BJ (cell line): ENCODE measurements at places on chromosomes 7 and 10. TPM values are rescaled to one million over a fixed set of nuclear protein-coding genes. Genes with fewer than 3 reads are reported as not detected.
A peak's percentile ranks its signal among the peaks of the same experiment; 100 is the strongest.

Gene PAPOLB
- polyA plus RNA-seq = 0.01 and 0.02 TPM in 2 replicates

Gene SORCS1
- polyA plus RNA-seq = 0.01 and 0.07 TPM in 2 replicates

Gene BPGM
- polyA plus RNA-seq = 14.1 and 25.0 TPM in 2 replicates

Gene GRM3
- not detected in 2 replicates for polyA plus RNA-seq

Gene PIK3AP1
- polyA plus RNA-seq = 0.04 and 0.06 TPM in 2 replicates

Gene C10orf105
- 0.69 and 1.1 TPM in 2 replicates for polyA plus RNA-seq

Gene CCDC3
- 0.02 TPM in 1 of 2 replicates, not detected in the other for polyA plus RNA-seq

Gene KLF14
- not detected in 2 replicates for polyA plus RNA-seq

Gene NUTM2D
- polyA plus RNA-seq = 2.1 and 2.8 TPM in 2 replicates

Gene OLAH
- 0.15 and 0.29 TPM in 2 replicates for polyA plus RNA-seq

Gene CTAGE8
- polyA plus RNA-seq = 0.21 and 0.54 TPM in 2 replicates

DNA sequence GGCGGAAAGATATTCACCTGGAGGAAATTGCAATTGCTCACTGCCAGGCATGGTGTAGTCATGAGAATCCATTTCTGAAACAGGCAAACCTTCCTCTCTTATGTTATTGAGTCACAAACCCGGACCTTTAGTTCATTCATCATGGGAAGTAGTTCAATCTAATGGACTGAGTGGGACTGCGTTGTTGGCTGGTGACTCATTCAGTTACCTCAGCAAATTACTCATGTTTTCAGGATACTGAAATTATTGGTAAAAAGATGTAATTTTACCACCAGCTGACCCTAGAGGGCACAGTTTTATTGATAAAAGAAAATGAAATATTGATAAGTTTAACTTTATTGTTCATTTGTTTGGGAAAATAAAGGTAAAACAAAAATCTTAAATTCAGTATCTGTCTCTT is 1194.4 kb upstream of the SORCS1 start:
- DNase-seq = peak; percentile 61

GRCh38 chr10:112583236-112583939 is 136.4 kb downstream of the VTI1A start:
- no peak for DNase-seq

DNA sequence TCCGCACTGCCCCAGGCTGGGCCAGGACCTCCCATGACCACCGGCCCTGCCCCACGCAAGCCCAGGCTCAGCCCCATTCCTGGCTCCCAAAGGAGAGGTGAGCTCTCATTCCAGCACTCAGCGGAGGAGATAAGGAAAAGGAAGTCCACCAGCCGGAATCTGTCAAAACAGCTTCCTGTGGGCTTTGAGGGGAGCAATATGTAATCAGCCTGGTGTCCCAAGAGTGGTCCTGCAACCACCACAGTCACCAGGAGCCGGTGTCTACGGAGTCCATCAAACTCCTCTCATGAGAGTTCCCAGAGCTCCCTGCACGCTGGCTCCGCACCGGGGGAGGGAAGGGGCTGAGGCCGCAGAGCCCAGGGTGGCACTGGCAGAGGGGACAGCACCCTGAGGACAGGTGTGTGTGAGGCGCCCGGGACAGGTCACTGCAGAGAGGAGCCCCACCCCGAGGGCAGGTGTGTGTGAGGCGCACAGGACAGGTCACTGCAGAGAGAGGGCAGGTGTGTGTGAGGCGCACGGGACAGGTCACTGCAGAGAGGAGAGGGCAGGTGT is 57.9 kb downstream of the STK32C start:
- DNase-seq = no peak

DNA sequence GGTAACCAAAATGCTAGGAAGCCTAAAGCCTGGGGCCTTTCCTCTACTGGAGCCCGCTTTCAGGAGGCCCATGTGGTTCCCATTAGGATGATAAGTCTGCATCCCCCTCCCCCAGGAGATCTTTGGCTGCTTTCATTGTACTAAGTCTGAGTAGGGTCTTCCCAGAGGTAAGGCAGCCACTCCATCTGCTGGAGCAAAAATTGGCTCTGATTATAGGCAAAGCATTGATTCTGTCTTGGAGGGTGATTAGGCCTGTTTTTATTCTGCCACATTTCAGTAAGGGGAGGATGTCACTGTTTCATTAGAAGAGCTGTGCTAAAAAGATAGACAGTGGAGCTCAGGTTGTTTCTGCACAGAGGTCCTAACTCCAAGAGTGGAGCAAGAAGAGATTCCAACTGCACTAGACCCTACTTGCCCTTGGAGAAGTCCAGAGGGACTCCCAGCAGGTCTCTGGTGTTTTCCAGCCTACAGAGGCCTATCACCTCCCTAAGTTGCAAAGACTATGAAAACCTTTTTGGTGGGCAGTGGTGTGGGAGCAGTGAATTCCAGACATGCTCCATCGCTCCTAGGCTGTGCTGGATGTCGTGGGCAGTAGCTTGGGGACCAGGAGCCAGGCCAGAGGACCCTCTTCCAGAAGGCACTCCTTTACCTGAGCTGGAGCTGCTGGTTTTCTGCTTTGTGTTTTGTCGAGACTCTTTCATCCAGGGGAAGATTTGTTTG is 7.1 kb upstream of the HOXA2 start:
- DNase-seq = no peak

DNA sequence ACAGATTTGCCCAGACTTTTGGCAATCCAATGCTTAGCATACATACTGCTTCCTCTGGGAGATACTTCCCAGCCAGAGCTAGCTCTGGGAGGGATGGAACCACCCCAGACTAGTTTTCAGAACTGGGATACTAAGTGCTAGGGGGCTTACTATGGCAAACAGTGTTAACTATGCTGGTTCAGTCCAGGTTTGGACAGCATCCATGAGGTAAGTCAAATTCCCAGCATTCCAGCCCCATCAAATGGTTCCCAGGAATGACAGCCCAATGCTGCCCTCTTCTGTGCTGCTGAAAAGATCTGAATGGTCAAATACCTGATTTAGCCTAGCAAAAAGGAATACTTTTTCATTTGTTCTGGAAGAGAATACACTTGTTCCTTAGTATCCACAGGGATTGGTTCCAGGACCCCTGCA is 141.7 kb upstream of the CCDC6 start:
- DNase-seq = no peak

GRCh38 chr7:121634356-121634755 is 238.2 kb upstream of the FAM3C start:
- no peak for DNase-seq

DNA sequence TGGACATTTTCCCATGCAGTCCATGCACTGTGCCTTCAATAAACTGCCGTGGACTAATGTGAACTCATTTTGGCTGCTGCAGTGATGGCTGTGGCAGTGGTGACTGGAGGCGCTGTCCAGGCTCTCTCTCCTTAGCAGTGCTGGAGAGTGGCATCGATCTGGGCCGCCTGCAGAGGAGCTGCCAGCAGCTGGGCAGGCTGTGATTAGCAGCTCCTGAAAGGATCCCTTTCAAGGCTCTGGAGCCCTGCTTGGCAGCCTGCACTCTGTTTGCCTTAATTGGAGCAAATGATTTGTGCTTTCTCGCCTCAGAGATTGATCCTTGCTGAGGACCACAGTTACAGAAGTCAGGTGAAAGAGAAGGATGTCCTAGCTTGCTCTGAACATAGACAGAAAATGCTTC is 130.1 kb upstream of the VWC2 start:
- DNase-seq = no peak

DNA sequence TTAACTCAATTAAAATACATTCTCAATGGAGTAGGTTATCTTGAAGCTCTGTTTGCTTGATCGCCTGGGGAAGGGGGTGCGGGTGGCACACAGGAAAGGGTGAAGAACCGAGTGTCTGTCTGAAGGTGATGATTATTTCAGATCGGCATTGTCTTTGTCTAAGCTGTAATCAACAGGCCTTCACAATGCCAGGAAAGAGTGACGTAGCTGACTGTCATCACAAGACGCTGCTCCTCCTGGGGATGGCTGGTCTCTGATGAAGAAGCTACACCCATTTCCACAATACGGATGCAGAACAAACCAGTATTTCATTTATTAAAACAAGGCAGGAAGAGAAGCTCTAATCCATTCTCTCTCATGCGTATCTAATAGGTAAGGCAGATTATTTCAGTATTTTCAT is 19.4 kb downstream of the JCAD start:
- no peak for DNase-seq

DNA sequence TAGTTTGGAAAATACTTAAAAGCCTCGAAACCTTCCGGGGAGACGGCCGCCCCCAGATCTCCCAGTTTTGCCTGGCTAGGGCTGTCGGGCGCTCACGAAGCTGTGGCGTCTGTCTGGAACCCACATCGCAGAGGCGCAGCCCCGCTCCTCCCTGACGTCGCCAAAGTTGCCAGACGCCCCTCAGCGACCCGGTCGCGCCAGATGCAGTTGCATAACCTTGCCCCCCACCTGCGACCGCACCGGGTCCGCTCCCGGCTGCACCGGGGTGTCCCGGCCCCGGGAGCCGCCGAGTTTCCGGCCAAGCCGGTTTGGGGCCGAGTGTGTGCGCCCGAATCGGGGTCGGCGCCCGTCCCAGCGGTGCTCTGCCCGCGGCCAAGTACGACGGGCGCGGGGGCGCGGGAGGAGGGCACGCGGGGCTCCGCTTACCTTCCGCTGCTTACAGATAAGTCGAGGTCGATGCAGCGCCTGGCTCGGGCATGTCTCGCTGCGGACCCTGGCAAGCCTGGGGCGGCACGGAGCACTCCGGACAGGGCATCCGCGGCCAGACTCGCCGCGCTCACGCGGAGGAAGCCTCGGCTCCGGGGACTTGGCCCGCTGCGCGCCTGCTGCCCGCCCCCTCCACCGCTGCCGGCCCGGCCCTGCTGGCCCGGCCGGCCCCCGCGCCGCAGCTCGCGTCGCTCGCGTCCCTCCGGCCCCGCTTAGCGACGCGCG is 665 bp downstream of the INSYN2A start:
- DNase-seq = no peak

GRCh38 chr10:11194859-11195586 is 177.4 kb downstream of the CELF2 start:
- DNase-seq = no peak

DNA sequence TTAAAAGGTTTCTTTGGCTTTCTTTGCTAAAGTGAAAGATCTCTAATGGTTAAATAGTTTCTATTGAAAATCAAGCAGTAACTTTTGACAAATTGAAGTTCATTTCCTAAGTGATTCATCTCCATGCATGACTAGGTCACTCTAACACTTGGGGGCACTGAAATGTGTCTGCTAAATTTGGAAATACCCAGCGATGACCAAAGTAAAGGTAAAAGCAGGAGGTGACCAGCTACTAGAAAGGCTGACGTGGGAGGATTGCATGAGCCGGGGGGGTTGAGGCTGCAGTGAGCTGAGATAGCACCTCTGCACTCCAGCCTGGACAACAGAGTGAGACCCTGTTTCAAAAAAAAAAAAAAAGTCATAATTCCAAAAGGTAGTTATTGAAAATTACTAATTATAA is 111.8 kb upstream of the GPR141 start:
- DNase-seq = no peak

- no peak for DNase-seq
Measured at GRCh38 chr7:133139350-133139749, 57.5 kb upstream of the CHCHD3 start.

DNA sequence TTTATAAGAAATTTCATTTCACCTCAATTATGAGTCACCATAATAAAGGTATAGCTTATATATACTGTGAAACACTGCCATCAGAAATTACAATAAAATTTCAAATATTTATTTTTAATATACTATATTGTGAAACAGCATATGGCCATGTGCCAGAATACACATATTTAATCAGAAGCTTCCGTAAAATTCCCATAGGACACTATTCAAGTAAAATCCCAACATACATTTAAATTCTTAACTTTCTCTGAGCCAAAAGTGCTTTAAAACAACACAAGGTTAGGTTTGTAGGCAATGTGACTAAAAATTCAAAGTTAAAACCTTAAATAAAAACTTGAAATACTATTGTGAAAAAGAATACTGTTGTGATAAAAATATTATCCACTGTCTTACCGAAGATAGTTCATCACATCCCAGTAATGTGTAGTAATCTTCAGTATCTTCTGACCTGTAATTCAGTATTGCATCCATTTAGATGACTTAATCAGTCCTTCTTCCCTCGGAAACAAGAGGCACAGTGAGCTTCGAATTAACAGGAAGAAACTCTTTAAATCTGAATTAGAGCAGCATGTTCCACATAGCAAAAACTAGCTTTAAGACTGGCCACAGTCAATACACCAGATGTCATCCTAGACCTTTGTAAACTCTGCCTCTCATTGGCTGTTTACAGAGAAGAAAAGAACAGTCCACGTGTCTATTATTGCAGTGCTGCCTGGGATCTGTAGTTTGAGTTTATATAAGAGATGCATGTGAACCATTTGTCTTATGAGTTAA is at the start of gene DNAJC12:
Gene DNAJC12, minus strand, starts transcription at position 648 of the 774 bp plus-strand sequence. Its CDS starts 177 bp downstream, at position 471.
- no peak for DNase-seq

- DNase-seq = no peak
Measured at GRCh38 chr7:28575241-28575643, 162.9 kb downstream of the CREB5 start.

GRCh38 chr10:127715249-127715648 is 21.7 kb upstream of the FOXI2 start:
- DNase-seq = no peak

DNA sequence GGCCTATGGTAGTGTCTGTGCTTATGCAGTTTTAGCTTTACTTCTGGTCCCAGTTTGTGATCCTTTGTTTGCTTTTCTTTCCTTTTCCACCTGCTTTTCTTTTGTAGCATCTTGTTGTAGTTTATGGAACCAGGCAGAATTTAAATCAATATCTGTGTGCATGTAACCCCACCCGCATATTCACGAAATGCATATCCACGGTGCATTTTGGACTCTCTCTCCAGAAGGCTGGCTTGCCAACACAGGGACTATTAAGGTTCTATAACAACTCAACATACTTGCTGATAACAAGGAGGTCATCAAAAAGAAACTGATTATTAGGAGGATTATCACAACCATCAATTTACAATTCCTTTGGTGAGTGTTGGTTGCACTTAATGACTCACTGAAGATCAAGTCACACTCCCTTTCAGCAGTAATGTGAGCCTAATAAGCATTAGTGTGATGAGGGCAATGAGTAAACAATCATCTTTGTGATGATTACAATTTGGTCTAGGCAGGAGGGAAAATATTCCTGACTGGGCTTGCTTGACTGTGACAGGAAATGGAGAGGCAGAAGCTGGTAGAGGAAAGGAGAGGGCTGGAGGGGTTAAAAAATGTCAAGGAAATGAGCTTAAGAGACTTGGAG is 378.6 kb downstream of the REEP3 start:
- no peak for DNase-seq
